Chondrocyte (in vitro differentiated cells): ENCODE measurements at places on chromosomes 2 and 18. TPM values are rescaled to one million over a fixed set of nuclear protein-coding genes. Genes with fewer than 3 reads are reported as not detected.

- DNase-seq, result no peak
Measured at GRCh38 chr2:11698009-11698922, 28.3 kb upstream of the NTSR2 start.

SNTG2 gene
- not detected in 3 replicates for total RNA-seq

DNA sequence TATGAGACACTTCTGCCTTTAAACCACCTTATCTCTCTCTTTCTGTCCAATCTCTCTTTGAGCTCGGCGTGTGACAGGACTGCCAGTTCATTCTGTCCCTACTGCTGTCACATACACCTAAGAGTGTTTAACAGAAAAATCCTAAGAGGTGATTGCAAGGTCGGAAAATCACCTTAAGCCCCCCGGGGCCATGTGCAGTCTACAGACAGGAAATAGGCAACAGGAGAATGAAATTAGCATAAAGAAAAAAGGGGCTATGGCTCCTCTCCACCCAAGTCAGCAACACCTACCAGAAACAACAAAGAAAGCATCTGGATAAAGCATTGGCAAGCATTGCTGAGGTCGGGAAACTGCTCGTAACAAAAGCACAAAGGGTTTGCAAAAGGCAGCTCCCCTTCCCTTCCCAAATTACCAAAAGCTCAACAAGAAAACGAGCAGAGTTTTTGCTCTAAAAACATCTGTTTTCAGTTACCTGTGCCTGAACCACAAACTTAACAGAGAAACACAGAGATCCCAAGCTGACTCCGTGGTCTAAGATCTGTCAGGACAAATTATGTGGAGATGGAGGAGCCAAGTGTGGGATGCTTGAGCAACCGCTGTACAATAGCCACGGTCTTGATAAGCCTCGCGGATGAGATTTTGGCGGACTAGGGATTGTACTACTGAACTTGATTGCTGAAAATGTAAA is 30.4 kb downstream of the ANKRD44 start:
- no peak for DNase-seq

- no peak for DNase-seq
Measured at GRCh38 chr2:170670651-170671050, 44.5 kb upstream of the SP5 start.

CCL20 gene
- total RNA-seq, result 0.45 to 1.9 TPM (median 0.79 TPM) in 3 replicates

GRCh38 chr18:63164396-63164795 is 155.2 kb downstream of the BCL2 start:
- DNase-seq, result no peak

DNA sequence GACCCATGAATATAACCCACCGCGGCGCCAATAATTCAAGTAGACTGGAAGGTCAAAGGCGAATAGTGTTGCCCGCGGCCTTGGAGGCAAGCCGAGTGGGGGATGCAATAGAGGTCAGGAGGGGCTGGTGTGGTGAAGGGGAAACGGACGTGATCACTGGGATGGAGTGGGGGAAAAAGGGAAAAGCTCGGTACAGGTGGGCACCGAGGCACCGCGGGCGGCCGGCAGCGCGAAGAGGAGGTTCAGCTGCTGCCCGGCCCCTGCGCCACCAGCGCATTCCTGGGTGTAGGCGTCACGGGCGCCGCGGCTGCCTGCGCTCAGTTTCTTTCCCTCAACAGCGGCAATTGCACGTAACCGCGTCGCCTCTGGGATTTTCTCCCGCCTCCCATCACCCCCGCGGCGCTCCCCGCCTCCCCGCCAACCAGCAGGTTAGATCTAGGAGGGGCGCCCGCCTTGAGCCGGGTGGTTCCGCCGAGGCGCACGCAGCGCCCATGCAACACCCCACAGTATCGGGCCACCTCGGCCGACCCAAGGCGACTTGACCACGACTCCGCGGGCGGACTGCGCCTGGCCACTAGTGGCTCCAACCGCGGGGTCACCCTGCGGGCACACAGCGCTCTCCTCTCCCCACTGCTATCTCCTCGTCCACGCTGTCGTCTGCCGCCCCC is 1.5 kb downstream of the RND3 start:
- peak; percentile 91 for DNase-seq

- no peak for DNase-seq
Measured at GRCh38 chr2:176398243-176399073, 129.2 kb downstream of the MTX2 start.

GRCh38 chr2:64697297-64698176 is 43.8 kb upstream of the SERTAD2 start:
- no peak for DNase-seq

DNA sequence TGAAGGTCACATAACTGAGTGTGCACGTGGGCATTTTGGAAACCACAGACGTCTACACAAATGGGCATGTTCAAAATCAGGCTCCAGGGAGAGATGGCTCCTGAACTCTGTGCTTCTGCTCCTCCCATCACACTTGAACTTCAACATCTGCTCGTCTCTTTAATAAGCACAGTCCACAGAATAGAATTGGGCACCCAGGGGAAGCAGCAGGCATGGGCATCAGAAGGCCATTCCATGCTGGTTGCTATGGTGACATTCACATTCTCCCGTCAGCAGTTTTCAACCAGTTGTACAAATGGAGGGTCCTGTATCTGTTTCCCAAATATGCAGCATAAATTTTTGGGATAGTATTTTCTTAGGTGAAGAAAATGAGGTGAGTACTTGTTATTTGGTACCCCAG is 183.7 kb upstream of the COPS8 start:
- DNase-seq, result no peak

SERPINB10 gene
- not detected in 3 replicates for total RNA-seq
